ENCODE measurements at places on chromosomes 11 and 22.
A peak's percentile ranks its signal among the peaks of the same experiment; 100 is the strongest.

DNA sequence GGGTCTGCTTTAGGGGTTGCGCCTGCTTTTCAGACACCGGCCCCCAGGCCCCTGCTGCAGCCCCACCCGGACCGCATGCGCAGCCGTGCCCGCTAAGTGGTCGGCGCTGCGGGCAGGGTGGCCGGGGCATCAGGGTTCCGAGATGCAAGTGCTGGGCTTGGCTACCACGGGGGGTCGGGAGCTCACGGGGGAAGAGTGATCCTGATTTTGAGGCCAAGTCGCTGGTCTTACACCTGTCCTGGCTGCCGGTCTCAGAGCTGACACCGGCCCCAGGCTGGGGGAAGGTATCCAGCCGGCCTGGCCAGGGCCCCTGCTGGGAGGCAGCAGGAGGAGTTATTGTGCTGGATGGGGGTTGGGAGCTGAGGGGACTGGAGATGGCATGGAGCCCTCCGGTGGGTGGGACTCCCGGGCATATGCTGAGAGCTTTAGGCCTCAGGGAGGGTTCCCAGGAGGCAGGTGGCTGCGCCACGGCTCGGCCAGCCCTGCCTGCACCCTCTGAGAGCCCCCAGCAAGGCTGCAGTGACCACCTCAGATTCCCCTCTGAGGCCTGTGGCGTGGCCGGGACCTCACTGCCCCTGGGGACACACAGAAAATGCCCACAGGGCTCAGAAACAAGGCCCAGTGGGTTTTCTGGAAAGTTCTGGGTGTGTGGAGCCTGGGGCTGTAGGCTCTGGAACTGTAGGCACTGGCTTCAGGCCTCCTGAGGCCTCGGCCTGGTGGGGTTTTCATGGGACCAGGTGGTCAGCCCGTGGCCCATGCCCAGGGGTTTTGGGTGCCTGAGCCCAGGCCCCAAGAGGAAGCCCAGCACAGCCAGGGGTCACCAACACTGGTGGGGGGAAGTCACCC, 4.4 kb upstream of the MUC5AC start:
- peak; percentile 61 for DNase-seq
- no peaks in the 10 kb centered on the region for H3K36me3 ChIP-seq
- H3K27ac ChIP-seq: peak overlapping the region; percentile 13
- no peaks in the 10 kb centered on the region for H3K27me3 ChIP-seq
- H3K4me3 ChIP-seq: no peak overlapping the region

- no peaks in the 10 kb centered on the region for H3K36me3 ChIP-seq
- H3K4me3 ChIP-seq: no peak overlapping the region
- DNase-seq: no peak
- no peak overlapping the region for H3K27ac ChIP-seq
Measured at GRCh38 chr11:91686700-91687099, 537.9 kb upstream of the FAT3 start.

DNA sequence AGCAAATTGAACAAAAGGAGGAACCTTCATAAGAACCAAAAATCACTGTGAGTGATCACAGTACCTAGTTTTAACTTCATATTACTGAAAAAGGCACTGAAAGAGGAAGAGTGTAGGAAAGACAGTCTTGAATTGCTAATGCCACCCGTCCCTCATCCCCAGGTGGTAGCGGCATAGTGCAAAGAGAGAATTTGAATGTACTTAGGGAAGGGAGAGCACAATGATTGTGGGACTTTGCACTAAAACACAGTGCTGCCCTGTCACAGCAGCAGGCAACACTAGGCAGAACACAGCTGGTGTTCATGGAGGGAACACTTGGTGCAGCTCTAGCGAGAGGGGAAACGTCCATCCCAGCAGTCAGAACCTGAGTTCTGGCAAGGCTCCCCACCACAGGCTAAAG, 716.3 kb upstream of the ANO5 start:
- H3K36me3 ChIP-seq: no peaks in the 10 kb centered on the region
- H3K27ac ChIP-seq: no peak overlapping the region
- no peaks in the 10 kb centered on the region for H3K27me3 ChIP-seq
- H3K4me3 ChIP-seq: no peak overlapping the region
- H3K4me1 ChIP-seq: no peaks in the 10 kb centered on the region

- no peaks in the 10 kb centered on the region for H3K36me3 ChIP-seq
- DNase-seq: no peak
- no peak overlapping the region for H3K27ac ChIP-seq
- H3K27me3 ChIP-seq: no peaks in the 10 kb centered on the region
Measured at GRCh38 chr11:29336727-29337575, 679.9 kb downstream of the KCNA4 start.

DNA sequence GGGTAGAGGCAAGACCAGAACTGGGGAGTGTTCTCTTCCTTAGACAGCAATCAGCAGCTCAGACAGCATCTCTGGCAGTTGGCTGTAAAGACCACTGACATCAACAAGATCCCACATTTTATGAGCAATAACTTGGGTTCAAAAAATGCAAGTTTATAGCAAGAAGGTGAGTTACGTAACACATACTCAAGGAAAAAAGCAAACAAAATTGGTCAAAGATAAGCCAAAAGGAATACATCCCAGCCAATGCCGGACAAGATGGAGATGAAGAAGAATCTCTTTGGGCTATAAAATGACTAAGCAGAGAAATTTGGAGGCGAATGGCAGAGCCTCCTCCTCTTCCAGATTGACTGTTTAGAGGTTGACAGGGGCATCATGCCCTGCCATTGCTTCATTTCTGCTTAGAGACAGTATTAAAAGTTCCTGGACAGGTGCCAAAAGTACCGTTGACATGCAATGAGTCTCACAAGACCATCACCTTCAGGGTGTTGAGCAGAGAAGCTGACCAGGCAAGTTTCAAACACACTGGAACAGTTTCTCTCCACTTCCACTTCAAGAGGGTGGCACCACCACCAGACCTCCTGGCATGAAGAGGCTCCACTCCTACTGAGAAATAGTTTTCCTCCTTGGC, 55.9 kb downstream of the ENDOD1 start:
- H3K27me3 ChIP-seq: no peaks in the 10 kb centered on the region
- peaks cover 27% of the 10 kb centered on the region for H3K4me1 ChIP-seq
- no peak overlapping the region for H3K4me3 ChIP-seq
- DNase-seq: no peak
- no peak overlapping the region for H3K27ac ChIP-seq

- H3K27me3 ChIP-seq: no peaks in the 10 kb centered on the region
- no peaks in the 10 kb centered on the region for H3K36me3 ChIP-seq
Measured at GRCh38 chr11:83628622-83629355, 342.6 kb upstream of the CCDC90B start.

- no peak overlapping the region for H3K4me3 ChIP-seq
- no peaks in the 10 kb centered on the region for H3K36me3 ChIP-seq
- no peak for DNase-seq
- H3K27me3 ChIP-seq: no peaks in the 10 kb centered on the region
Measured at GRCh38 chr11:93193731-93194130, 4.1 kb downstream of the SLC36A4 start.

DNA sequence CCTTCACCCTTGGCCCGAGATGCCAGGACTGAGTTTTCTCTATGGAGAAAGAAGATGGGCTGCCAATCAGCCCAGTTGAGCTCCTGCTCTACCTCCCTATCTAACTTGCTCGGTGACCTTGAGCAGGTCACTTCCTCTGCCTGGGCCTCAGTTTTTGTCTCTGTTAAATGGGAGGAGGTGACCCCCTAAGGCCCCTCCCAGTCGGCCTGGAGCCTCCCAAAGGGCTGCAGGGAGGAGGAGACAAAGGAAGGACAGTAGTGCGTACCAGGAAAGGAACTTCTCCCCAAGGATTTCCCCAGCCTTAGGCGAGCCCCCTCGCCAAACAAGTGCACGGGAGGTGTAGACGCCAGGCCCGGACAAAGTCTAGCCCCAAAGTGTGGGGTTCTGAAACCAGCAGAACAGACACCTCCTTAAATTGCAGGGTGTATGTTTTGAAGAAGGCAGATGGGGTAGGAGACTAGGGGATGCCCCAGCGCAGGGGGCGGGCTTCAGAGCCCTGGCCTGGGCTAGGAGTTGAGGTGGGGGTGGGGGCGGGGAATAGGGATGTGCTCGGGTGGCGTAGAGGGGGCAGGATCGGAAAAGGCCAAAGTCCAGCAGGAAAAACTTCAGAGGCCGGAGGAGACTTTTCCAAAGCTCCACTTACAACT, 1.0 kb downstream of the CBX7 start:
- no peaks in the 10 kb centered on the region for H3K27me3 ChIP-seq
- no peaks in the 10 kb centered on the region for H3K4me1 ChIP-seq
- H3K27ac ChIP-seq: no peak overlapping the region
- H3K36me3 ChIP-seq: no peaks in the 10 kb centered on the region
- DNase-seq: no peak

- H3K27me3 ChIP-seq: no peaks in the 10 kb centered on the region
- peaks cover 68% of the 10 kb centered on the region for H3K36me3 ChIP-seq
- no peak for DNase-seq
- H3K4me3 ChIP-seq: no peak overlapping the region
- H3K4me1 ChIP-seq: peaks cover 17% of the 10 kb centered on the region
- H3K27ac ChIP-seq: peak overlapping the region; percentile 17
Measured at GRCh38 chr11:68583041-68583446, 101.3 kb upstream of the GAL start.

- peak overlapping the region; percentile 79 for H3K27ac ChIP-seq
- H3K4me1 ChIP-seq: peaks cover 28% of the 10 kb centered on the region
- H3K4me3 ChIP-seq: no peak overlapping the region
- DNase-seq: no peak
Measured at GRCh38 chr11:27208846-27209245, 154.2 kb downstream of the CCDC34 start.

GRCh38 chr11:98260983-98261382, 759.8 kb upstream of the CNTN5 start:
- no peaks in the 10 kb centered on the region for H3K27me3 ChIP-seq
- H3K4me3 ChIP-seq: no peak overlapping the region
- no peak overlapping the region for H3K27ac ChIP-seq
- DNase-seq: no peak
- H3K4me1 ChIP-seq: no peaks in the 10 kb centered on the region
- H3K36me3 ChIP-seq: no peaks in the 10 kb centered on the region

DNA sequence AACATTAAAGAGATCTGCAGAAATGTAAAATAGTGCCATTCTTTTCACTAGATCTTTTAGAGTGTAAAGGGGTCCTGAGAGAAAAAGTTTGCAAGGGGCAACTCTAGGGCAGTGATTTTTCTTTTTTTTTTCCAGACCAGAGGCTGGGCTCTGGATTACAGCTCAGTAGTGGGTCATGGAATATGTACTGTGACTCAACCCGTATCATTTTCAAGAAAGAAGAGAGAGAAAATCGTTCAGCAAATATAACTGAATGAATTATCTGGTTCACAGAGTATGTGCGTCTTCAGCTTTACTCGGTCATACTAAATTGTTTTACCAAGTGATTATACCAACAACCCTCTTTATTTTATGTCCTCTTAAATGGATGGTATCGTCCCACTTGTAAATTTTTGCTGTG, 3.8 kb downstream of the CEP57 start:
- H3K4me1 ChIP-seq: peaks cover 2% of the 10 kb centered on the region
- no peak for DNase-seq
- H3K36me3 ChIP-seq: peaks cover 13% of the 10 kb centered on the region
- no peaks in the 10 kb centered on the region for H3K27me3 ChIP-seq
- H3K27ac ChIP-seq: no peak overlapping the region

GRCh38 chr11:75717608-75718418, at the start of gene MOGAT2:
Gene MOGAT2 (plus strand): TSS chr11:75717838. CDS start chr11:75717889, 51 bp downstream.
- H3K27me3 ChIP-seq: no peaks in the 10 kb centered on the region
- H3K4me1 ChIP-seq: no peaks in the 10 kb centered on the region
- no peak within 1 kb of the TSS for H3K4me3 ChIP-seq
- no peaks in the 10 kb centered on the region for H3K36me3 ChIP-seq

DNA sequence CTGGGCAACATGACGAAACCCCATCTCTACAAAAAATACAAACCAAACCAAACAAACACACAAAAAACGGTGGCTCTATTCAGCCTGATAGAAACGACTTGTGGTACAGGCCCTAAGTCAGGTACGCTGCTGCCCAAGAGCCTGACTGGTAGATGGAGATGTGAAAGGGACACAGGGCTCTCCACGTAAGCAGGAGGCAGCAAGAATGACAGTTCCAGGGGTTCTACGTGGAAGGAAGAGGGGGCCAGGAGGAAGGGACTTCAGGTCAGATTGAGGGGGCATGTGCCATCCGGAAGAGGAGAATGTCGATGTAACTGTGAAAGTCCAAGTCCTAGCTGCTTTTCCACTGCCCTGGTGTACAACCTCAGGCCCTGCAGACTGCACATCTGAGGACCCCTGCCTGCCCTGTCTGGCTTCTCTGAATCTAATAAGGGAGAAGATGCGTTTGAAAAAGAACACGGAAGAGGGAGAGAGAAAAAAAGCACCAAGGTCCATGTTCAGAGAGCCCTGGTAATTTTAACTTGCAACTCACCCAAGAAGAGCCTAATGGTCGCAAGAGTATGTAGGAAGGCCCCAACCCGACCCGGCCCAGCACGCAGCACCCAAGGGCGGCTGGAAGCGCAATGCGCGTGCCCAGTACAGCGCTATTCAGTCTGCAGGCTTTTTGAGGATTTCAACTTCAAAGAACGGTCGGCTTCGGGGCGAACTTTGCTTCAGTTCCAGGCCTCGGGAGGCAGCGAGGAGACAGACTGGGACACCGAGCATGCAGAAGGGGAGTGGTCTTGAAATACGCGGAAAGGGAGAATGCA, 909 bp upstream of the ZNRD2 start:
- H3K4me3 ChIP-seq: peak overlapping the region; percentile 52
- DNase-seq: no peak
- no peaks in the 10 kb centered on the region for H3K27me3 ChIP-seq
- peaks cover 13% of the 10 kb centered on the region for H3K36me3 ChIP-seq

DNA sequence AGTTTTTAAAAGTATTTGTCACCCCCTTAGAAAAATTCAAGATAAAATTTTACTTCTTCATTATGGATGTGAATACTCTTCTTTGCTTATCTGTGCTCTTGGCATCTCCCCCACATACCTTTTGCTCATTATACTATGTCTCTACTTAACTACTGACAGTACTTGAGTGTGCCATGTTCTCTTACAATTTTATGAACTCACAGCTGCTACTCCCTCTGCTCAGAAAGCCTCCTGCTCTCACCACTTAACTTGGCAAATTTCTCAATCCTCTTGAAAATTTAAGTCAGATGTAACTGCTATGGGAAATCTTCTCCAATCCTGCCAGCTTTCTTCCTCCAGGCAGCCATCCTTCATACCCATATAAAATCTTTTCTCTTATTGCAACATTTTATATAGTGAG, 163.4 kb downstream of the CNTN5 start:
- H3K36me3 ChIP-seq: no peaks in the 10 kb centered on the region
- H3K4me3 ChIP-seq: no peak overlapping the region
- H3K27me3 ChIP-seq: no peaks in the 10 kb centered on the region
- no peak for DNase-seq

DNA sequence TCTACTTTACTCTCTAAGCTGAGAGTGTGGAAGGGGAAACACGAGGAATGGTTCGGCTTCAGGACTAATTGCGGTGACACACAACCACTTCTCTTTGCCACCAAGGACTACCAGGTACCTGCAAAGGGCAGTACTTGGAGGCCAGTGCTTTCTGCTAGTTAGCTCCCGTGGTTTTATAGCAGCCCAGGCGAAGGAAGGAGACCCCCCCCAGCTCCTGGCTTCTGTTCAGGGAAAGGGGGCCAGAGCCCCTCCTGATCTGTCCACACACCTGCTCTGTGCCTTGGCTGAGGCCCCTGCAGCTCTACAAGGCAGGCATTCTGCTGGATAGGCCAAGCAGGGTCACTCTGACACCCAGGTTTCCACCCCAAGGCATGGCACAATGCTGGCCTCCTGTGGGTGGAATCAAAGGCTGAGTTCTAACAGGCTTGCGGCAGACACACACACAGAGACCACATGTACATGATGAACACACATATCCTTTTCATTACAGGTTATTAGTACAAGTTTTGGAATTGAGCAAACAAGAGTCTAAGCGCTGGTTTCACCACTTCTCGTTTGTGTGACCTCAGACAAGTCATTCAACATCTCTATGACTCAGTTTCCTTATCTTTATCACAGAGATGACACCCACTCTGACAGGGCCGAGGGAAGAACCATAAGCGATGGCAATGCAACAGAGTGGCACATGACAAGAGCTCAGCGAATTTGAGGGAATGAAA, 7.5 kb downstream of the SERPIND1 start:
- no peak for DNase-seq
- peaks cover 14% of the 10 kb centered on the region for H3K4me1 ChIP-seq
- H3K27ac ChIP-seq: no peak overlapping the region
- H3K4me3 ChIP-seq: no peak overlapping the region

All from RWPE2 (cell line).